ENCODE measurements at places on chromosomes 11 and 22.

- DNase-seq, result no peak
Measured at GRCh38 chr11:44130751-44131150, 35.3 kb downstream of the EXT2 start.

DNA sequence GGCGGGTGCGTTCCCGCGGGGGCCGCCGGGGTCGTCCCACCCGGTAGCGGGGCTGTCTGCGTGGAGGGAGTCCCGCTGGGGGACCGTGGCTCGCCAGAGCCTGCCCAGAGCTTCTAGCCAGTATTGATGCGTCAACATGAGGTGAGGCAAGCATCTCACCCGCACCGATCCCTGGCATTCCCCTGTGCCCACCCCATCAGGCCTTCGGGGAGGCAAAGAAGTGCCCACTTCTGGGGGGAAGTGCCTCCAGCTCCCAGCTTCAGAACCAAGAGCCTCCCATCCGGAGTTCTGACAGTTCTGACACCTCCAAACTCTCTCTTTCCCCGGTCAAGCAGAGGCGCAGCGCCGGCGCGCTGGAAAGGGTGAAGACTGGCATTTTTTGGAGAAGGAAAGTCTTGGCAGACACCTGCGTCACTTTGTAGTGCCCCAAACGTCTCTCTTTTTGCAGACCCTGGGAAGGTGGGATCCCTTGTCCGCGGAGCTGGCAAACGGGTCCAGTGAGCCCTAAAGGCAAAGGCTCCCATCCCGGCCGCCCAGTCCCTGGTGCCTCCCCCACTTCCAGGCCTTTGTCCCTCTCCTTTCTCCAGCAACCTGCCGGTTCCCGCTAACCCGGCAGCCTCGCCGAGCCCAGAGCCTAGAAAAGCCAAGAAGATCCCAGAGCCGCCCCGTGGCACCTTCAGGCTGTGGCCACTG is 3.2 kb upstream of the PAX6 start:
- DNase-seq, result no peak

DNA sequence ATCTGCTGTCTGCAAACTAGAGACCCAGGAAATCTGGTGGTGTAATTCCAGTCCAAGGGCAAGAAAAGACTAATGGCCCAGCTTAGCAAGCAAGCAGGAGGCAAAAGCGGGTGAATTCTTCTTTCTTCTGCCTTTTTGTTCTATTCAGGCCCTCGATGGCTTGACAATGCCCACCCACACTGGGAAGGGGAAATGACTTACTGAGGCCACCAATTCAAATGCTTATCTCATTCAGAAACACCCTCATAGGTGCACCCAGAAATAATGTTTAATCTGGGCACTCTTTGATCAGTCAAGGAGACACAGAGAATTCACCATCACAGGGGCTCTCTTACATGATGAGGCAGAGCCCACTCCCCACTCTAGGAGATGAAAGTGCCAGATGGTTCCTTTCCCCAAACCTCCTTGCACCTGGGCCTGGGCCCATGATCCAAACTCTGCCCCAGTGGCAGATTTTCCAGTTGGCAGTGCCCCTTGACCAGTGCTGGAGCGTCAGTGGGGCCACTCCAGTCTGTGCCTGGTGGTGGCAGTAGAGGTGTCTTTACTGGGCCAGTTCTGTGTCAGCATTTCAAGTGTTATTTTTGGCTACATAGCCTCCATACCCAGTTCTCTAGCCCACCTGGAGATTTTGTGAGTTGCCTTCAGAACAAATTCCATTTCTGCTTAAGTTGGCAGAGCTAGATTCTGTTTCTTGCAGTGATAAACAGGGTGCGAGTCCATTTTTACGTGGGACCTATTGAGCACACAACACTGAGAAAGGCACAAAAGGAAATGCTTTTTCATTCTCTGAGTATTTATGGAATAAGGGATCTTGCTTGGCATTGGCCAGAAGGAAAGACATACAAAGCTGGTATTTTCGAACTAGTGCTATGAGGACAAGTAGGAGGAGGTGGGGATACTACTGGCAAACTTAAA is 7.5 kb downstream of the ELMOD1 start:
- no peak for DNase-seq

DNA sequence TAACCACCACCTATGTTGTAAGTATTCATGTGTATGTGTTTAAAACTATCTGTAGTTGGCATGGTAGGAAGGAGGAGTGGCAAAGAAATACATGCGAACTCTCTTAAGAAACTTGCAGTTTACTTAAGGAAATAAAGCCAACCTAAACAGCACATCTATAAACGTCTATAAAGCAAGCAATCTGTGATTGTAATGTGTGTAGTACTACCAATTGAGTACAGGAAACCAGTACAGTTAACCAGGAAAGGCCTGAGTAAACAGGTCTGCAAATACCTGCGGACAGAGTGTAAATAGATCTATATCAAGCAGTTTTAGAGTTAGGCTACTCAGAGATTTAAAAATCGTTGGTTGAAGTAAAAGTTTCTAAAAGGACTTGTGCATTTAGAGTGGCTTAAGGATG is 59.5 kb upstream of the AMOTL1 start:
- no peak for DNase-seq

Measured in NCI-H1694 (cell line).